ENCODE measurements at places on chromosomes 2 and 18.
A peak's percentile ranks its signal among the peaks of the same experiment; 100 is the strongest.

DNA sequence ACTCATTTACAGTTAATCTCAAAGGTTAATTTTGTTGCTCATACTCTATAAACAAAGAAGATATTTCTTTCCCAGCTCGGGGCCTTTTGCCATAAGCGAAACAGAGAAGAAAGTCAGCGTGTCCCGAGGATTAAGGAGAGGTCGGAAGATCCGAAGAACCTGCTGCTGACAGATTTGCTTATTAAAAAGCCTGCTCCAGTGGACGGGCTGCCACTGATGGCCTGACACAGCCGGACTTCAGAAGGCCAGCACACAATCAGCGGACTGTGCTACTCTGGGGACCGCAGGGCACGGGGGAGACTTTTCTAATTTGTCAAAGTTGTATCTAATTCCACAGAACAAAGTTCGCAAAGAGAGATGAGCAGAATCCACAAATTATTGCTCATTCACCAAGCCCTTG is 315.4 kb downstream of the ETAA1 start:
- no peak for DNase-seq

DNA sequence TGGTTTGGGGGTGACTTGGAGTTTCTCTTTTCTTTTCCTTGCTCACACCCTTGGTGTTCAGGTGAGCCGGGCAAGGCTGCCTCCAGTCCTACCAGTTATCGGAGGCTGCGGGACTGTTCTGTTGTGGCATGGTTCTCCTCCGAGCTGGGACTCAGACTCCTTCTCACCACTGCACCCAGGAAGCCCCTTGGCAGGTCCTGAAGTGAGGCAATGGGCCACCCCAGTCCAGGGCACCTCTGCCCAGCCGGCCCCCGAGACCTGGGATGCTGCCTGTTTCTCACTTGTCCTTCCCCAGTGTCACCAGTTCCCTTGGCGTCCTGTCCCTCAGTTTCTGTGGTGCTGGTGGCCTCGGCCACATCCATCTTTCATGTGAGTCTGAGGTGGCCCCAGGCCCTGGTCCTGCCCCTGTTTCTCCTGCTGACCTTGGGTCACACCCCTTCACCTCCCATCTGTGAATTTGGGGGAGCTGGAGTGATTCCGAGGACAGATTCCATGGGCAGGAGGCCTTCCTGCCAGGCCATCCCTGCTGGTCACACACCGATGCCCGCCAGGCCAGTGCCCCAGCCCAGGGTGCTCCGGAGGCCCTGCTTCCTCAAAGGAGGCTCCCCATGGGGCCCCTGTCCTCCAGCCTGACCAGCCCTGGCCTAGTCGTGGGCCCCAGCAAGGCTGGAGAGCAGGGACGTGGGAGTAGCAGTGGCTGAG is 6.6 kb upstream of the KLHL30 start:
- no peak for DNase-seq

DNA sequence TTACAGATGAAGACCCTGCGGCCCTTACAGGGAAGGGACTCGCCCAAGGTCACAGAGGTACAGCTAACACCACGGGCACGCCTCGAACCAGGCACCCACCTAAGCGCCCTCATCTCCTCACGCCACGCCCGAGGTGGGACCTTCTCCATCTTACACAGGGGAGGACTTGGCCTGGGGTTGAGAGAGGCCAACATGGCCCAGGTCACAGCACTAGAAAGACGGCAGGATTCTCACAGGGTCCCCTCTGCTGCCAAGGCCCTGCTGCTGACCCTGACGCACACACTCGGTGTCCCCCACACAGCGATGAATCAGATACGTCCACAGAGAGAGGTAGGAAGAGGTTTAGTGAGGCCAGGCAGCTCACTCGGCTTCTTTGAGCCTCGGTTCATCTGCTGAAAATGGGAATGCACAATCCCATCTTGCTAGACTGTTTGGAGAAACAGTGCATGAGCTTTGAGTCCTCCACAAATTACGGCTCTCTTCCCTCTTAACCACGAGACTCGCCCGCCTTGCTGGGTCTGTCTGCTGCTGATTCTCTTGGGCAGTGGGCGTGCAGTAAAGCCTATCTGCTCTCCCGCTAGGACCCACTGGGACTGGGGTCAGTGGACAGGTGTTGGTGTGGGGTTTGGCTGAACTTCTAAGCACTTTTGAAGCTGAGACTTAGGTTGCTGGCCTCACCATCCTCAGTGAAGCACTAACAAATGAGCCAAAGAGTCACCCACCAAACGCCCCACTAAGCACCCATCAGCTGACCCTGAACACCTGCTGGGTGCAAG is 79.2 kb downstream of the SMAD7 start:
- no peak for DNase-seq

DNA sequence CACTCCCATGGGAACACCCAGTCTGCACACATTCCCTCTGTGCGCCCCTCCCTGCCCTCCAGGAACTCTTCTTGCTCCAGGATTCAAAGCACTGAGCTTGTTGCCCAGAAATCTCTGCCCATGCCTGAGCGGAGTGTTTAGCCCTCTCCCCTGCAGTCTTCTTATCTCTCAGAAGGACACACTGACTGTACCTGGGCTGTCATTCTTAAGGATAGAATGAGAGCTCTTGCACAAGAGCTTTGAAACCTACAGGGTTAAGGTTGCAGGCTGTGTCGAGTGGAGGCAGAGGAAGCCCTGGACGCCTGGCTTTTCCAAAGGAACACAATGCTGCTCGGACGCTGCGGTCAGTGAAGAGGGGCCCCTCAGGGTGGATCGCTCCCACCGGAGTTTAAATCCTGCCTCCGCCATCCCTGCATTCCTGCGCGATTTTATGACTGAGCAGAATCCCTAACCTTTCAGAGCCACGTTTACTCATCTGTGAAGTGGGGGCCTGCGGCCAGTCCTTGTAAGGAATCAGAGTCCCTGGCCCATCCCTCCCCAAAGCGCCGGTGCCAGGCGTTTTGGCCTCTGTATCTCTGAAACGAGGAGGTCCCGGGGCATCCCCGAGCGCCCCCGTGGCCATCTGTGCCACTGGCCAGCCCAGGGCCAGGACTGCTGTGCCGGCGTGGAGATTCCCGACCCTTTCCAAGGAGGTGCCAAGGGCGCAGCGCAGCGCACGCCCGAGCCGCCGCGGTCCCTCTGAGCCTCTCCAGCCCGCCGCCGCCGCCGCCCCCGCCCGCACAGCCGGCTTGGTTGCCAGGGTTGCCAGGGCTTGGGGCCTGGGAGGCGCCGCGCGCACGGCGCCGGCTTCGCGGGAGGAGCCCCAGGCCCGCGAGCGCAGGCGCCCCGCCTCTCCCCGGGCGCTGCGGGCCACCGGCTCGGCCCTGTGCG is 58.9 kb downstream of the FAM168B start:
- DNase-seq: no peak

- DNase-seq: no peak
Observed at GRCh38 chr2:237195396-237196120, 109.9 kb downstream of the COPS8 start.

- DNase-seq: no peak
Observed at GRCh38 chr2:108919571-108920373, 69.2 kb downstream of the EDAR start.

DNA sequence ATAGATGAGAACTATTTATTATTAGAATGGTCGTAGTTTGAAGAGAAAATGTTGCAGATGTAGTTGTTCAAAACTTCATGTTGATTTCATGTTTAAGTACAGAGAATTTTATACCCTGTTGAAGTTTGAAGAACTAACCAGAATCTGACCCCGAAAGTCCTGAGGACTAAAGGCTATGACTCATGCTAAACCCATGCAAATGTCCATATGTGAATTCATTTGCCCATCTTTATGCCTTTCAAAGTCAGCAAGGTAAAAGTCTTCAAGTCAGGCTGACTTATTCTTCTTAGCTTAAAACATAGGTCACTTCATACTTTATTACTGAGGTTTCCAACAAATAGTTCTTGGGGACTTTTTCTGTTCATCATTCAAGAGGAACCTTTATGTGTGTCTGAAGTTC is 185.5 kb downstream of the CCDC85A start:
- no peak for DNase-seq

DNA sequence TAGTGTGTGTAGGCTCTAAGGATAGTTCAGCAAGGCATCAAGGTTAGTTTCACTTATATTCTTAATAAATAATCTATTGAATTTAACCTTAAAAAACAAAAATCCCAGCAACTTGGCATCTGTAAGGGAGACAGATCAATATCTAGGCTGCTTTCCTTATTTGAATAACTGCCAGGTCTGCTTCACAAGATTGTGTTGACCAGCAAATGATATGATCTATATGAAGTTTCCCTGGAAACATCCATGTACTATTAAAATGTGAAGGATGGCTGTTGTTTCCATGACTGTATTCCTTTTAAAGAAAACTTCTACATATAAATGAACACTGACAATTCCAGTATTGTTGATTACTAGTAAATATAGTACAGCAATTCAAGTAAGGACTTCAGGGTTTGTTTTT is 109.4 kb downstream of the SPTBN1 start:
- no peak for DNase-seq

- peak; percentile 9 for DNase-seq
Observed at GRCh38 chr18:80253871-80254492, 6.7 kb upstream of the PARD6G start.

- no peak for DNase-seq
Observed at GRCh38 chr2:60366135-60366712, 187.2 kb downstream of the BCL11A start.

- DNase-seq: no peak
Observed at GRCh38 chr2:97845818-97846217, 132.4 kb downstream of the ZAP70 start.

- DNase-seq: no peak
Observed at GRCh38 chr2:71892896-71893295, 254.8 kb downstream of the CYP26B1 start.

DNA sequence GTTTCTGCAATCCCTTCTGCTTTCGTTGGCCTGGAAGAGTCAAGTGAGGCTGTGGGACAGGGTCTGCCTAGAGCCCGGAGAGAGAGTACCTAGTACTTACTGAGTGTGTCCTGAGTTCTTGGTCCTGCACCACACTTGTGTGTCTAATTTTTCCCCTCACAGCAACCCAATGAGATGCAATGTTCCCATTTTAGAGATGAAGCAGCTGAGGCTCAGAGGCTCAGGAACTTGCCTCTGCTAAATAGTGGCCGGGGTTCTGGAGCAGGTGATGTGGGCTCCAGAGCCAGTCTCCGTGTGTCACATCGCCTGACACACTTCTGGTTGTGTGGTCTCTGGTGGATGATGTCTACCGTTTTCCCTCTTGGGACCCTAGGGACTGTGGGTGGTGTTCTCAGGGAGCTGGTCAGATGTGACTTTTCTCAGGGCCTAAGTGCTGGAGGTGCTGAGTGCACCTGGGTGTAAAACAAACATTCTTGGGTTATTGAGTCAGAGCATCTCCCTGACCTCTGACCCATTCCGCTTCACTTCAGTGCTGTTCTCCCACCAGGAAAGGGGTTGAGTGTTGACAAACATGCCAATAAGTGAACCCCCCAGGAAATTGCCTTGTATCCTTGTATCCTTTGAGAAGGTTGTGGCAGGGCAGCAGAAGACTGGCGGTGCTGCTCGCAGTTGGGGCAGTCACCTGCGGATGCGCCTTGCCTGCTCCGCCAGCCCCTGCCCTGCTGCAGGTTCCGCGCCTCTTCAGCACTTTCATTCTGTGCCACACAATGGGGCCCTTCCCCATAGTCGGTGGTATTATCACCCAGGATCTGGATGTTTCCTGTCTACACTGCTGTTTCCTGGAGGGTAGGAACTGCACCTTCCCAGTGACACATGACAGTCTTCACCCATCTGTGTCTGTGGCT is 32.1 kb downstream of the HK2 start:
- DNase-seq: no peak

DNA sequence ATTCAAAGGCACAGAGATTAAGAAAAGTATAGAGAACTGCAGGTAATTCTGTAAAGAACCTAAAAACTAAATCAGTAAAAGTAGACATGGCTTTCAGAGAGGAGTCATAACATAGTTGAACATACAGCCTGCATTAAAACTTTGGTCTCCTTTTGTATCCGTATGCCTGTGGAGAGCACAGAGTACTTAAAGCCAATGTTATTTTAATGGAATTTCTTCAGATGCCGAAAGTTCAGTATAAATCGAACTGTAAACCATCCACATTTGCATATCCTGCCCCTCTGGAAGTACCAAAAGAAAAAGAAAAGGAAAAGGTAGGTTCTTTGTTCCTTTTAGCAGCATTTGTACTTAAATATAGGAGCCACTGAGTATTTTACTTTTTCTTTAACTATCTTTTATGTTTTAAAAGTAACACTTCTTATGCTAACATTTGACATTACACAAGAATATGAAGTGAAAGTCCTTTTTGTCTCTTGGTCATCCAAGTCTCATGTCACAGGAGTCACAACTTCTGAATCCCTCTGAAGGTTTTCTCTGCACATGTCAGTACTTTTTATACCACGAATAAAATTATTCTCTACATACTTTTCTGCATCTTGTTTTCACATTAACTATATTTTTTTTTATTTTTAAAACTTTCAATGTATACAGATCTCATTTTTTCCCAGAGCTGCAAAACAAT is 34.9 kb upstream of the ARMC9 start:
- DNase-seq: no peak

GRCh38 chr2:28442328-28442727 is 49.7 kb downstream of the FOSL2 start:
- no peak for DNase-seq

DNA sequence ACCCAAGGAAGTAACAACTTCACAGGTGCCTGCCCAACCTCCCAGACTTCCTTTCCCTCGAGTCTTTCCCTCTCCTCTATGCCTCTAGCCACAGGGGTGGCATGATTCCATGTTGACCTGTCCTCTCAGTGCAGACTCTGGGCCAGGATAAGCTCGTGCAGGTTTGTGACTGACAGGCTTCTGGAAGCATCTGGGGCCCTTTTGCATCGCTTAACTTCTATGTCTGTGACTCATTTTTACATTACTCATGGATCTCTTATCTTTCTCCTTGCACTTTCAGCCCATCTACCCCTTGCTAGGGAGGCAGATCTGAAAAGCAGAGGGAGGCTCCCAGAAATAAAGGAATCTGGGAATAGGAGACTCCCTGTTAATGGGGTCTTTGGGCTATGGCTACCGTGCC is 98.5 kb upstream of the RIOK3 start:
- DNase-seq: no peak

GRCh38 chr2:216871333-216871934 is 11.6 kb upstream of the TNP1 start:
- no peak for DNase-seq

DNA sequence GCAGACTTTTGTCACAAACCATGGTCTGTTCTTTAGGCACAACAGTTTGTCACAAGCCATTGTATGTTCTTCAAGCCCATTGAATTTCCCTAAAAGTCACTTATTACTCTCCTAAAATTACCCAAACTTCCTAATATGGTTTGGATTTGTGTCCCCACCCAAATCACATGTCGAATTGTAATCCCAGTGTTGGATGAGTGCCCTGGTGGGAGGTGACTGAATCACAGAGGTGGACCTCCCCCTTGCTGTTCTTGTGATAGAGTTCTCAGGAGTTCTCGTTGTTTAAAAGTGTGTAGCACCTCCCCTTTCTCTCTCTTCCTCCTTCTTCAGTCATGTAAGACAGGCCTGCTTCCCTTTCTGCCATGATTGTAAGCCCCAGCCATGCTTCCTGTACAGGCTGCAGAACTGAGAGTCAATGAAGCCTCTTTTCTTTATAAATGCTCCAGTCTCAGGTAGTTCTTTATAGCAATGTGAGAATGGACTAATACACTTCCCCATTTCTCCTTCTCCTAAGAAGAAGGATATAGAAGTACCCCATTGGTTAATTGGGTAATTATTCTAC is 11.2 kb upstream of the GYPC start:
- no peak for DNase-seq

- DNase-seq: no peak
Observed at GRCh38 chr18:40868110-40868858, 1086.8 kb upstream of the PIK3C3 start.
